NCI-H748 treated with DMSO at 0.1 percent for 48 hours (cell line): ENCODE measurements at places on chromosomes 12 and 14.

DNA sequence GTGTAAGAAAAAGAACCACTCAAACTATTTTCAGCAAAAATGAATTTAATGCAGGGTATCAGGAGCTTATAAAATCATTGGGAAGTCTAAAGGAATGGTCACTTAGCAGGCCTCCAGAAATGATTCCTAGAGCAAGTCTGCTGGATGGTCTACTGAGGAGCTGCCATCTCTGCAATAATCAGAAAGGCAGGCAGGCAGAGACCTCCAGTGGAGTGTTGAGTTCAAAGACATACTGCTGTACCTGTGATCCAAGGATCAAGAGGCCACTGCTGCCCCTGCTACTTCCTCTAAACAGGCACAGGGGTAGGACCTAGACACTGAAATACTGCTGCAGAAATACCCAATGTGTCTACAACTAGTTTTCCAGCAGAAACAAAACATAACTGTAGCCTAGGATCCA, 14.5 kb upstream of the KICS2 start:
- DNase-seq, result no peak

DNA sequence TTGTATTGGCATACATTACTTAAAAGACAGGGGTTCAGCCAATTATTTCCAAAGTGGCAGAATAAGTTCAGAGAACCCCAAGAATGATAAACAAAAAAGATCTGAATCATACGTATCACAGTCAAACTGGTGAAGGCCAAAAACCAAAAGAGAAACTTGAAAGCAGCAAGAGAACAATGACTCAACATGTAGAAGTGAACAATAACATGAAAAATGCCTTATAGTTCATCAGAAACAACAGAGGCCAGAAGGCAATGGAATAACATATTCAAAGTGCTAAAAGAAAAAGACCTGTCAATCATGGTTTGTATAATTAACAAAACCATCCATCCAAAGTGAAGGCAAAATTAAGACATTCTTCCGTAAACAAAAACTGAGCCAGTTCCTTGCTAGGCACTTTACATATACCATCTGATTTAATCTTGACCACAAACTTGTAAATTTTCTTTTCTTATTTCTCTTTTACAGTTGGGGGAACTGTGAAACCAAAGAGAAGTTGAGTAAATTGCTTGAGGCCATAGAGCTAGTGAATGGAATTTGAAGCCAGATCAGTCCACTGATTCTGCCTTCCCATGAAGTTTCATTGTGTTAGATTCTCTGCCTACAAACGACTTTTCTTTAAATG, 232.1 kb upstream of the SEL1L start:
- DNase-seq, result no peak

DNA sequence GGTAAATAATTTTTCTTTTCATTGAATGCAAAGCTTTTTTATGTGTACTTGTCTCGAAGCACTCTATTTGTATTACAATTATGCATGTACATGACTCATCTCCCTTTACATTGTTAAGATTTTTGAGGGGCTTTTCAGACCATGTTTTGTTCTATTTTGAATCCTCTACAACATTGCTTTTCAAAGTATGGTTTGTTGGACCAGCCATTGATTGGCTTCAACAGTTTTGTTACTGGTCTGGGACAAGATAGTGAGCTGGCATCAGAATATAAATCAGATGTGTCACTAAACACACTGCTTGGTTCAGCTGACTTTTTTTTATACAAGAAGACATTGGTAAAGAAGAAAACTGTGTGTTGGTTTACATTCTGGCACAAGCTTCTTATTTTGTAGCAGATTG, 122.3 kb downstream of the MON2 start:
- DNase-seq, result no peak

GRCh38 chr14:31936115-31936514, 141.0 kb upstream of the ARHGAP5 start:
- DNase-seq, result no peak

GRCh38 chr12:12539028-12539810, 23.4 kb downstream of the DUSP16 start:
- DNase-seq, result no peak

- DNase-seq, result no peak
Measured at GRCh38 chr12:54427106-54427505, 8.0 kb upstream of the ITGA5 start.

DNA sequence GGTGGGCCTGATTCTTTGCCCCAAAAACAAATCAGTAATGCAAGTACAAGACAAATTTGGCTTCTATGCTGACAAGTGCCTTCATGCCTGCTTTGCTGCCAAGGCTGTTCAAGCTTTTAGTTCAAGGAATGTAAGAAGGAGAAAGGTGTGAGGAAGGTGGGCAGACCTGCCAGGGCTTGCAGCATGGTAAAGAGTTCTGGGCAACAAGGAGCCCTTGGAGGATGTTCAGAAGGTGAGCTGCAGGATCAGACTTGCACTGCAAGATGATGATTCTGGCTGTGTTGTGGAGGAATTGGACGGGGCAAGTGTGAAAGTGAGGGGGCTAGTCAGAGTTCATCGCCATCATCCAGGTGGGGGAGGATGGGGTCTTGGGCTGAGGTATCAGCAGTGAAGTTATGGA, 167.9 kb downstream of the NUAK1 start:
- no peak for DNase-seq

- no peak for DNase-seq
Measured at GRCh38 chr12:114254998-114255397, 150.9 kb downstream of the TBX5 start.

DNA sequence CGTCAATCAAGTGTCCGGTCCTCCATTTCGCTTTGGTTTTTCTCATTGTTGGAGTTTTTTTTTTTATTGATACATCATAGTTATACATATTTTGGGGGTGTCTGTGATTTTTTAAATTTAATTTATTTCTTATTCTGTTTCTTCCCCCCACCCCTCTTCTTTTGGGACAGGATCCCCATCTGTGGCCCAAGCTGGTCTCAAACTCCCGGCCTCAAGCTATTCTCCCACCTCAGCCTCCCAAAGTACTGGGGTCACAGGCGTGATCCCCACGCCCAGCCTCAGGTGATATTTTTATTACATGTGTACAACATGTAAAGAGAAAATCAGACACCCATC, 51.3 kb upstream of the ZFP36L1 start:
- no peak for DNase-seq

DNA sequence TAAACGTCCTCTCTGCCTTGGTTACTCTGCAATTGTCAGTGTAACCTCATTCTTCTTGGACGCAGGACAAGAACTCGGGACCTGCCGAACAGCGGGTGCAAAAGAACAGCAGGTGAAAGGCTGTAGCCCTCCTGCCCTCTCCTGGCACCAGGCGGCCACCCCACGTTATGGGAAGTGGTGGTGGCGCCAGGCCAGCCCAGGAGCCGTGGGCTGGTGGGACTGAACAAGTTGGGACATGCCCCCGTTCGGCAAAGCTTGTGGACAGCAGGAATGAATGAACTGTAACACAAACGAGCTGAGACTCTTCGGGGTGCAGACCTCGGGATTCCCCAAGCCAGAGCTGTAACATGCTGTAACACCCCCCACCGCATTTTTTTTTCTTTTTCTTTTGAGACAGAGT, 6.6 kb upstream of the M6PR start:
- DNase-seq, result no peak

DNA sequence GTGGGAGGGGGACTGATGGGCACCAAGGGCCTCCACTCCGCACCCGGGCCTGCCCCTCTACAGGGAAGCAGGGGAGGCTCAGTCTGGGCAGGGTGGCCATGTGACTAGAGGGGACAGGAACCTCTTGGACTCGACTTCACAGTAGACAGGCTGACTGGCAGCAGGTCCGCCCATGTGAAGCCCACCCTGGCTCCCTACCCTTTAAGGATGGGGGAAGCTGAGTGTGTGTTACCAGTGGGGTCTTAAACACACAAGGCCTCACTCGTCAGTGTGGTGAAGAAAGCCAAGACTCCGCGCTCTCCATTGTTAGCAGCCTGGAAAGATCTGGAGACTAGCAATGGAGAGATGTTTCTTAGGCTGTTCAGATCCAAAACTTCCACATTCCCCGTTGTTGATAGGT, 52.4 kb downstream of the ANAPC7 start:
- DNase-seq, result no peak

- DNase-seq, result no peak
Measured at GRCh38 chr12:70983692-70984091, 63.2 kb upstream of the PTPRR start.

- no peak for DNase-seq
Measured at GRCh38 chr12:5592310-5592709, 160.4 kb downstream of the NTF3 start.

DNA sequence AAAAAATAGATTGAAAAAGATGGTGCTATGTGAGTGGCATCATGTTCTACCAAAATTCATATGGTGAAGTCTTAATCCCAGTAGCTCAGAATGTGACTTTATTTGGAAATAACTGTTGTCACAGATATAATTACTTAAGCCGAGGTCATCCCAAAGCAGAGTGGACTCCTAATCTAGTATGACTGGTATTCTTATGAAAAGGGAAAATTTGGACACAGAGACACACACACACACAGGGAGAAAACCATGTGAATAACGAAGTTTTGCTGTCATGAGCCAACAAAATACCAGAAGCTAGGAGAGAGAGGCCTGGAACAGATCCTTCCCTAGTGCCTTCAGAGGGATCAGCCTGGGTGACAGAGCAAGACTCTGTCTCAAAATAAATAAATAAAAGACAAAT, 62.6 kb downstream of the FAR2 start:
- no peak for DNase-seq

DNA sequence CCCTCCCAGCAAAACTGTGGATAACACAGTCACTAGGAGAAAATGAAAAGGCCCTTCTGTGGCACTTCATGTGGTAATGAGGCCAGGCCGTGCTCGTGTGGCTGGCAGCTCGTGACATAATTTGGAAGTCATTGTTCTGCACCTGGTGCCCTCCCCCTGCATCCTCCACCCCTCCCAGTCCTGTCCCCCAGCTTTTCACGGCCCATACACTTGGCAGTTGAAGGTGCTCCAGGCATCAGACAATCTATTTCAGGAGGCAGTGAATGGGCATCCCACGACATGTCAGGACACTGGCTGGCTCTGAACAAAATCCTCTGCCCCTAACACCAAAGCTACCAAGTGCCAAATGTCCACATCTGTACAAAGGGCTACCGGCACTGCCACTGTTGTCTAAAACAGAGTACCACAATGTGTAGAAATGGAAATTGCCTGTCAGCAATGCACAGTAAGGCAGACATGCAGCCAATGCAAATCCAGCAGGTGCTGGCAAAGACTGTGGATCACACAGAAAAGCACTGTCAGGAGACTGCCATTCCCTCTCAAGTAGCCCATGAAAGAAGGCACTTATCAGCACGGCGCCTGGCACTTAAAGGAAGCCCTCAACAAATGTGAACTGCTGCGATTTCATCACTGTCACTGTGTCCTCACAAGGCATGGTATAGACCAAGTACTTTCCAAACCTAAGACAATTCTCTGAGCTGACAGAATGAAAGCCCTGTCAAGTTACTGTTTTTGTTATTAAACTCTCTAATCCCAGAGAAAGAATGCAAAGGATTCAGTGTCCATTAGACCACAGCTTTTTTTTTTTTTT, 39.1 kb downstream of the CORO1C start:
- DNase-seq, result no peak

- peak; percentile 92 for DNase-seq
Measured at GRCh38 chr14:23286020-23286901, at the start of gene HOMEZ. TSS of gene HOMEZ (minus strand) at chr14:23286132. CDS start at chr14:23285952, 180 bp downstream.

DNA sequence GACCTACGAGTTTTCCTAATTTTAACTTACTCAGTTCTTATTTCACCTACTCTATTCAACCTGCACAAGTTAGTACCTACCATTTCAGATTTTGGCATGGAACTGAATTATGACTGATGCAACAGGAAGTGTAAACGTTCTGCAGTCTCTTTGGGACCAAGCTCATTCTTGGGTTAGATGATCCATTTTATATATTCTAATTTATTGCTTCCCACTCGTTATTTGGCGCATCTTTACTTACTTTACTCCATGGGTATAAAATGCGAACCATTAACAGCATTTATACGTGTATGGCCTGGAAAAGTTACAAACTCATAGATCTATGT, 1.0 kb upstream of the EML1 start:
- no peak for DNase-seq

DNA sequence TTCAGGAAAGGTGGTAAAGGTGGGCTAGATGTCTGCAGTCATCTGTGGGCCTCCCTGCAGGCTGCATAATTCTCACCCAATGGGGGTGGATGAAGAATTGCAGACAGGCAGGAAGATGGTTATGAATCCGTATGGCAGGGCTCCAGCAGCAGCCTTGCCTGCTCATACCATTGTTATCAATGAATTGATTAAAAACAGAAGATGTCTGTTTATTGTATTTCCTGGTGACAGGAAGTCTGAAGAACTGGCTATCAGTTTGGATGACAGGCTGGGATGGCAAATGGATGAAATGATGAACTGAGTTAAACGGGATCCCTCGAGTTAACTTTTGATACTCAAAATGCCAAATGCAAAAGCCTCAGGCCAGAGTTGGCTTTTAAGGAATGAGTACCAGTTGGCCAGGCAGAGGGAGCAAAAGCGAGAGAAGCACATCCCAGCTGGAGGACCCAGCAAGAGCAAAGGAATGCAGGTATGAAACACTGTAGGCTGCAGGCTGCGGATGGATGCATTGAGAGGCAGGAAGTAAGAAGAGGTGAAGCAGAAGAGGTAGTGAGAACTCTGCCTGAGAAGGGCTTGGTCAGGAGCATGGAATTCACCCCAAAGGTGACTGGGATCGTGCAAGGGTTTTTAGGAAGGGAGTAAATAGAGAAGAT, 550.0 kb upstream of the TBX3 start:
- no peak for DNase-seq

GRCh38 chr14:33534632-33535031, 416.2 kb downstream of the EGLN3 start:
- DNase-seq, result no peak

DNA sequence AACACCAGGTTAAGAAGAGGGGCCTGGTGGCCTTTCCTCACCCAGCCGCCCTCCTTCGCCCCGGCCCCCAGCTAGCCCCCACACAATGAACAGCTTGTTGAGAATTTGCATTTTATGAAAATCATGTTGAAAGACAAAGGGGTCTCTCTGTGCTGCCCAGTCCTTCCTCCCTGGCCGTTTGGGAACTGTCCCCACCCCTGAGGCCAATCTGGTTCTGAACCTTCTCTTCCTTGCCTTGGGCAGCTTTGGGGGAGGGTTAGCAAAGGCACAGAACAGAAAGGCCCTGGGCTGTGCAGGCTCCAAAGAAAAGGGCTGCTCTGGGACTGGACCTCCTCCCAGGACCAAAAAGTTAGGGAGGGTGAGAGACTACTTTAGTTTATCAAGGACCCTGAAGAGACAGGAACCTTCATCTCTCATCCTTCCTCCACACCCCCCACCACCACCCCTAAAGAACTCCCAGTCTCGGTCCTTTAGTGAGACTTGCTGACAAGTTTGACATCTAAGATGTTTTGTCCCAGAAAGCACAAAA, 1.3 kb downstream of the TAMALIN start:
- no peak for DNase-seq

- DNase-seq, result no peak
Measured at GRCh38 chr14:80323038-80323665, 111.8 kb upstream of the DIO2 start.

GRCh38 chr12:129423041-129423580, 480.7 kb downstream of the TMEM132D start:
- no peak for DNase-seq

- DNase-seq, result no peak
Measured at GRCh38 chr14:41449066-41449465, 157.6 kb upstream of the LRFN5 start.
